ENCODE measurements at places on chromosomes 5 and 9.

DNA sequence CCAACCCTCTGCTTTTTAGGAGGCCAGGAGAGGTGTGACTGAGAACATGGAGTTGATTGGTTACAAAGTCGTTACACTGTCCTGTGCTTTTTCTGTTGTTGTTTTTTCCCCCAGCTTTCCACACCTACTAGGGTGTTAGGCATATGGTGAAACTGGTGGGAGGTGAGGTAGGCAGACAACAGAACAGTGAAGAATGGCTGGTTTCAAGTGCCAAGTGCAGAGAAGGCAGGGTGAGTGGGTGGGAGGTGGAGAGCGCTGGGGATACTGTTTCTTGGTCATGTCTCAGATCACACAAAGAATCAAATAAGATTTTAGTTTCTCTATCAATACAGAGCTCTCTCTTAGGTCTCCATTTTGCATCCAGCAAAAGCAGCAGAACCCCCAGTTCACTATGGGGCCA is 2.2 kb upstream of the SPTAN1 start:
- no peak for DNase-seq

GRCh38 chr5:73789851-73790281 is 163.9 kb downstream of the ARHGEF28 start:
- no peak for DNase-seq

GRCh38 chr5:36882250-36882649 is 5.7 kb downstream of the NIPBL start:
- no peak for DNase-seq

DNA sequence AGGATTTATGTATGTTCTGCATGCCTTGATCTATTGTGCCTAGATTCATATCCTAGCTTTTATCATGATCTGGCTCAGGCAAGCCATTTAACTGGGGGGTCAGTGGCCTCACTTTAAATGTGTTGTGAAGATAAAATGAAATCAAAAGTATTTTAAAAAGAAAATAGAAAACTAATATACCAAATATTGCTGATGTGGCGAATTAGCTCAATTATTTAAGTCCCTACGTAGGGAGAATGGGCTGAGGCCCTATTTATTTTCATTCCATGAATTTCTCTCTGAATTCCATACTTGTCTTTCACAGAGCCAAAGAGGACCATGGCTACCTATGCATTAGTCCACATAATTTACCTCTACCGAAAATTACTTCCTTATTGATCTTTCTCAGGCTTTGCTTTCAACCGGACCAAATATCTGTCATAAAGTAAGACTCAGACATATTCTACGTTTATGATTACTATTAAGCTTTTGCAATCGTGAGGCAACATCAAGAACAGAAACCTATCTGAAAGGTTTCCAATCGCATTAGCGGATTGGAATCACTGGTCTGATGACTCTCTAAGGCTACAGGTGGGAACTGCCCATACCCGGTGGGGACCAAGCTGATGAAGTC is 1.7 kb downstream of the MBLAC2 start:
- no peak for DNase-seq

- DNase-seq, result no peak
These were observed 513.9 kb downstream of the CTNND2 start for GRCh38 chr5:11390291-11390767.

DNA sequence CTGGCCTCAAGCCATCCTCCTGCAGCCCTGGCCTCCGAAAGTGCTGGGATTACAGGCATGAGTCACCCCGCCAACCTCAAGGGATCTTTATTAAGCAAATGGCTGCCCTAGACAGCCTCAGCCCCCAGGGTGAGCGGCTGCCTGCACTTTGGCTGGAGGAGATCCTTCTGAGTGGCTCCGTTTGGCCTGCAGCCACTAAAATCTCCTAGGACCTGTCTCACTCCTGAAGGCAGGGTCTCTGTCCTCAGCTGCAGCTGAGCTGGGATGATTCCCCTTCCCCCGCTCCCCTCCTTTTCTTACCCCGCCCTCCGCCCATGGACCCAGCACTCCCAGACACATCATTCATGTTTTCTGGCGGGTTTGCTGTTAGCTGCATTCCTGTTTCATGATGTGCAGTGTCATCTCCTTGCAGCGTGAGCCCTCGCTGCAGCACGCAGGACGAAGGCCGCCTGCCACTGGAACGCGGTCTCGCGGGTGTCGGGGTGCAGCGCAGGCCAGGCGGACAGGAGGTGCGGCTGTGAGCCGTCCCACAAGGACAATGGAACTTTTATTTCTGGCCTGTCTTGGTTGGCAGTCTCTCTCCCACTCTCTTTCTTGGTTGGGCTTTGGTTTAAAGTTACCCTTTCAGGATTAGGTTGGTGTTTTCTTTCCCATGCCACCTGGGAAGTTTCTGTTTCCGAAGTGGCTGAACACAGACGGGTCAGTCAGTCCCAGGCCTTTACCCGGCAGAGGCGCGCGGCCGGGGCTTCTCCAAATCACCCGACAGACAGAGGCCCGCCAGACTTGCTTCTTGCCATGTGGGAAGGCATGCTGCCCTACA is 137.1 kb downstream of the FOXD1 start:
- no peak for DNase-seq

DNA sequence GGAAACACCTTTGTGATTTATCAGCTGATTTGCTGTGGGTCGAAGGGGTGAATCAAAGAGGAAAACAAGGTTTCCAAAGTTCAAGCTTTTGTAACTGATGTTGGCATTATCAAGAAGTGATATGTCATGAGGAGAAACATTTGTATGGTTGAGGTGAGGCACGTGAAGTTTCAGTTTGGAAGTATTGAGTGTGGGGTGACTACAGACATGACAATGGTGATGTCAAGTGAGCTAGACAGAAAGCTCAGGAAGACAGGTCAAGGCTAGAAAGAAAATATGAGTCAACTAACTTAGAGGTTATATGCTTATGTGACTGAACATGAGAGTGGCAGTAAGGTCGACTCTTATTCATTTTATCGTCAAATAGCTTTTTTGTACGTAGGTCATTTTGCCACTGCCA is 99.1 kb downstream of the RAB3C start:
- DNase-seq, result no peak

GRCh38 chr5:15550502-15551112 is 50.6 kb downstream of the FBXL7 start:
- DNase-seq, result no peak

DNA sequence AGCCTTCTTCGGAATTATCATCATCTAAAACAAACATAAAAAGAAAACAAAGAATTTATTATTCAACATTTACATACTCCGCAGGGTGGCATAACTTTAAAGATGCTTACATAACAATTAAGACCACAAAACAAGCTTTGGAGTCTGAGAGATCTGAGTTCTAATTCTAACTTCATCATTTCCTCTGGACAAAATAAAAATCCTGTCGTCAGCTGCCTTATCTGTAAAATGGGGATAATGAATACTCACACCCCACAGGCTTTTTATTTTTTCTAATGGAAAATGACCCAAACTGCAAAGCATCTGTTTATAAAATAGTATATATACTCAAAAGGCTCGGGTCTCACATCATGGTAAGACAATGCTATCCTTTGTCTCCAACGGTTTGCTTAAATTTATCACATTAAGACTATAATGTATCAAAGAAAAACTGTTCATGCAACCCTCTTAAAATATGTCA is 4.3 kb downstream of the ARRDC3 start:
- no peak for DNase-seq

DNA sequence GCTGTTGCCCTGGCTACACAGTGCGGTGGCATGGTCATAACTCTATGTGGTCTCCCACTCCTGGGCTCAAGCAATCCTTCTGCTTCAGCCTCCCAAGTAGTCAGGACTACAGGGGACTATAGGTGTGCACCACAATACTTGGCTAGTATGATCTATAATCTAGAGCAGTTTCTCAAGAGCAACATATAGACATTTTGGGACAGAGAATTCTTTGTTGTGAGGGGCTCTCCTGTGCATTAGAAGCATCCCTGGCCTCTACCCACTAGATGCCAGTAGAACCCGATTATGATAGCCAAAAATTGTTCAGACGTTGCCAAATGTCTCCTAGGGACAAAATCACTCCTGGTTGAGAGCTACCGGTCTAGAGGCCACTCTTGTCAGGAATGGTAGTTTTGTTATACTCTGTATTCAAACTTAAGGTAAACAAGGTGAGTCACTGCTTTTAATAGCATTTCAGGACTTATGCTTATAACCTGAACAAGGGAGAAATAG is 7.2 kb downstream of the ANKHD1 start:
- no peak for DNase-seq

GRCh38 chr5:8908055-8908683 is 637.7 kb downstream of the SEMA5A start:
- no peak for DNase-seq

- no peak for DNase-seq
These were observed 112.6 kb downstream of the SAXO1 start for GRCh38 chr9:18920141-18921084.

- DNase-seq, result no peak
These were observed 5.3 kb upstream of the ZNF367 start for GRCh38 chr9:96423322-96423984.

DNA sequence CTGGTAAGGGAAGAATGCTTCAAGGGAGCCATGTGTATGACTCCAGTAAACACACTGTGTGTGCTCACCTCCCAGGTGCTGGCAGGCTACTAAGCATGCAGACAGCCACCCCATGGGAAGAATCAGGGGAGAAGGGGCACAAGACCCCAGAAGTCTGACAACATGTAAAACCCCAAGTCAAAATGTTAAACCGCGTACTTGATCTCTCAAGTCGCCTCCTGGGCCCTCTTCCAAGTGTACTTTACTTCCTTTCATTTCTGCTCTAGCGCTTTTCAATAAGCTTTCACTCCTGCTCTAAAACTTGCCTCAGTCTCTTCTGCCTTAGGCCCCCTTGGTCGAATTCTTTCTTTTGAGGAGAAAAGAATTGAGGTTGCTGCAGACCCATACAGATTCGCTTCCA is 31.3 kb downstream of the DAPK1 start:
- DNase-seq, result no peak

- no peak for DNase-seq
These were observed 25.3 kb upstream of the PPP1R2B start for GRCh38 chr5:156824800-156825199.
